ENCODE measurements at places on chromosomes 12 and 14.

DNA sequence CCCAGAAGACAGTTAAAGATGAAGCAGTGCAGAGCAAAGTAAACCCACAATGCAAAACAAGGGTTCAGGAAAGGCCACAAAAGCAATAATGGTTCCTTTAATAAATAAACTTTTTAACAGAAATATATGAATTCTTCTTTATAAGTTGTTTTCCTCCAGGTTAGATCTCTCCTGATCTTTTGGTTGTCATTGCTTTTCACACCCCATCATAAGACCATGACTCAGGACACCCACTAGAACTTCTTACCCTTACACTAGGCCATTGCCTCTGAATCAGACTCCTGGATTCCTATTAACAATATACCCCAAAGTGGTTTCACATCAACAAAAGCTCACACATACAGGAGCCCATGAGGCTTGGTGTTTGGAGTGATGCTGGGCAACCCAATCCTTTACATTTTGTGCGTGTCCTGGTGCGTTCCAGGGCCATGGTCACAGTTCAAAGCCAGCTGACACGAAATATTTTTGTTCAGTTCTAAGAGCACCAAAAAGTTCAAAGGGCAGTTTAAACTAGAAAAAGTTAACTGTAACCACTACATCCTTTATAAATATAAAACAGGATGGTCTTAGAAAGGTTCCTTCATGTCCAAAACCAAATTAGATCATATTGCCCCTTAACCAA is 187.0 kb downstream of the EPS8 start:
- DNase-seq: no peak

GRCh38 chr14:65753061-65753460 is 340.5 kb downstream of the FUT8 start:
- no peak for DNase-seq

DNA sequence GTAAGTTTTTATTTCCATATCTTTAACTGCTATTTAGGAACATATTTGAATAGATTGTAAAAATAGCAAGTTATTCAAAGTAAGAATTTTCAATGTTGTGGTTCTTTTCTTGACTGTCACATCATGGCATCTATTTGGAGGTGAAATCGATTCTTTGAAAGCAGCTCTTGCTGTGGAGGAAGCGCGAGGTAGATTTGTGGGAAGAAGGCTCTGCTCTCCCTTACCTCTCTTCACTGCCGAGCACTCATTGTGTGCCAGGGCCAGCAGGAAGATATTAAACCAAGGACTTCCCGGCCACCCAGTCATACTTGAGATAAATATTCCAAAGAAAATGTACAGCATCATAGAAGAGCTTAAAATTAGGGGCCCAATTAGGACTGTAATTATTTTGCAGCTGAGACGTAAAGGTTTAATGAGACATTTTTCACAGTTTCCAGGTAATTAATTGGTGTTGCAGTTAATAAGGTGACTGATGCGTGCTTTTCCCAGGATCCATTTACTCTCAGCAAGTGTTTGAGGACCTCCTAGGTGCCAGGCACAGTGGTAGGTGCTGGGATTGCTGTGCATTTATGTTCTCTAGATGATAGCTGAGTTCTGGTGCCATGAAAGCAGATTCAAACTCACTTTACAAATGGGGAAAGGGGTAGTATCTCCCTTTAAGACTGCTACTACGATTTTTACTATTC is 89.2 kb upstream of the DYNC1H1 start:
- no peak for DNase-seq

DNA sequence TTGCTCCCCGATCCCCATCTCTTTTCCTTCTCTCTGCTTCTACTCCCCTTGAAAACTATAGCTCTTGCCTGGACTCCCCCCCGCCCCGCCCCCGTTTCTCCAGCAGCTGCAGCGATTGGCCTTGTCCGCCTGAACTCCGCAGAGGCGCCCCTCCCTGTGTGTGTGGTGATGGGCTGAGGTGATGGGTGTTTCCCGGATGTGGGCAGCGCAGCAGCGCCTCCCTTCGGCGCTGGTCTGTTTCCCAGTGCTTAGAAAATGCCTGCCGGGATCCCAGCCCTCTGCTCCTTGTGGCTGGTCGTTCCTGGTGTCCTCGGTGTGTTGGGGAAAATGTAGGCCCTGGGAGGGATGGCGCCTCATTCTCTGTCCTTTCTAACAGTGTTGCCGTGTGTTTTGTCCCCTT is 43.3 kb downstream of the GALNT8 start:
- peak; percentile 64 for DNase-seq

GRCh38 chr14:75438486-75439080 is 10.8 kb downstream of the JDP2 start:
- no peak for DNase-seq

- no peak for DNase-seq
Measured at GRCh38 chr12:25829192-25829591, 129.3 kb upstream of the RASSF8 start.

DNA sequence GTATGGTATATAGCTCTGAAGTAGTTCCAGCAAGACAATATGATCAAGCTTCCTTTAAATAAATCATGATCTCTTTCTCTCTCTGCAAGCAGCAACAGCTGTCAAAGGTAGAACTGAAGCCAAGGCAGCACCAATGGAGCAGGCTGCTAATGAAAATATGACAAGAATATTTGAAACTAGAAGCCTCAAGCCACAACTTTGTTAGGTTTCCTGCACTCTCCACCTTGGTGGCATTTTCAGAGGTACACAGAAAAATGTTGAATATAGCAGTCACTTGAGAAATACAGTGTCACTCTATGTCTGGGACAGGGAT is 43.8 kb upstream of the PSMA6 start:
- no peak for DNase-seq

- peak; percentile 84 for DNase-seq
Measured at GRCh38 chr12:120583478-120584030, 2.4 kb upstream of the POP5 start.

GRCh38 chr14:100804558-100805309 is 21.2 kb upstream of the MEG3 start:
- DNase-seq: no peak

- peak; percentile 21 for DNase-seq
Measured at GRCh38 chr12:55659486-55660385, 23.0 kb downstream of the OR10P1 start.

DNA sequence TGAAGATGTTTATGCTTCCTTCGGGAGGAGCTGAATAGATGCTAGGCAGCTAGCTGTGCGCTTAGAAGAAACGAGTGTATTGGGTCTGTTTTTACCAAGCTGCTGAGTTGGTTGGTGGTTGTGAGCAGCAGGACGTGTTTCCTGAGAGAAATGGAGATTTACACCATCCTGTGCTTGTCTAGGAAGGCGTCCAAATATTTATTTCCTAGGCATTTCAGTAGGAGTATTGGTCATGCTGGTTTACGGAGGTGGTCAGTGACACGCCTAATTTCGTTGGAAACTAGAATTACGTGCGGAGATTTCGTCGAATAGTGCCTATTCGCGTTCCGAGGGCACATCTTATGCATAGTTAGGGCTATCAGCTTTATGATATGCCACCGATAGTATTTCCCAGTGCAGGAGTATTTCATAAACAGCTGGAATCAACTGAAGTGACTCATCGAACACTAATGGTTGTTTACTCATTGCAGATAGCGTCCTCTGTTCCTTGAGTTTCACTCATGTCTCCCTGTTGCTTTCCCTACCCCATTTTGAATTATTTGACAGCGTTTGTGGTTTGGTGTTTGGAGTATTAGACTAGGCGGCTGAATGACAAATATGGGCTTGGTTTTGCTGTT is 780 bp downstream of the TBC1D15 start:
- DNase-seq: peak; percentile 7

- DNase-seq: no peak
Measured at GRCh38 chr14:30864934-30865333, 9.4 kb upstream of the COCH start.
